BJ (cell line): ENCODE measurements at places on chromosomes 5 and 9.

GRCh38 chr9:16514131-16514530, 356.3 kb downstream of the BNC2 start:
- DNase-seq, result no peak

GRCh38 chr9:132181796-132182313, 20.0 kb downstream of the NTNG2 start:
- DNase-seq, result no peak

DNA sequence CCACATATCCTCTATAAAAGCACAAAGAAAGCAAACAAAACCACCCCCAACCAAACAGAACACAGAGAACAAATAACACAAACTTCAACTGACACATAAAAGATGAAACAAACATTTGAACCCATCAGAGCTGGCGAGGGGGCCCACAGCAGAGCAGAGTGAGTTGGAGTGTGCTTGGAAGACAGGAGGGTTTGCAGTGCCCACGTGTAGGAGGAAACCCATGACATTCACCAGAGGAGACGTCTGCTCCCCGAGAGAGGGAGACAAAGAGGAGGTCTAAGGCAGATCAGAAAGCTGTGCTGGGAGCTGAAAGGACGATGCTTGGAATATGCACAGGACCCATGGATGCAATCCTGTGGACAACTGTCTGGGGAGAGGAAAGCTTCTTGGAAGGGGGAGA, 27.0 kb downstream of the MRPL36 start:
- DNase-seq, result no peak

GRCh38 chr5:137491121-137491520, 8.0 kb downstream of the SPOCK1 start:
- no peak for DNase-seq

- no peak for DNase-seq
Measured at GRCh38 chr9:124202447-124202971, 55.2 kb upstream of the NEK6 start.

GRCh38 chr9:80498001-80498555, 926.3 kb downstream of the TLE4 start:
- no peak for DNase-seq

DNA sequence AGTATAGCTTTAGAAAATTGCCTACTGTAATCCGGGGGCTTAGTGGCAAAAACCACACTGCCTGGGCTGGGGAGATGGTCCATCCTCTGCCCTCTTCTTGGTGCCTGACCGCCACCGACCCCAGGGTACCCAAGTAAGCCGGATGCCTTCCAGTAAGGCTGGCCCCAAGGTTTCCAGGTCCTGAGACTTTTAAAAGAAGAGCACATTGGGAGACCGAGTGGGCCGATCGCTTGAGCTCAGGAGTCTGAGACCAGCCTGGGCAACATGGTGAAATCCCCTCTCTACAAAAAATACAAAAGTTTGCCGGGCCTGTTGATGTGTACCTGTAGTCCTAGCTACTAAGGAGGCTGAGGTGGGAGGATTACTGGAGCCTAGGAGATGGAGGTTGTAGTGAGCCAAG, 406.7 kb upstream of the IRX4 start:
- no peak for DNase-seq

GRCh38 chr5:1414311-1415058, 30.8 kb downstream of the SLC6A3 start:
- DNase-seq, result no peak

DNA sequence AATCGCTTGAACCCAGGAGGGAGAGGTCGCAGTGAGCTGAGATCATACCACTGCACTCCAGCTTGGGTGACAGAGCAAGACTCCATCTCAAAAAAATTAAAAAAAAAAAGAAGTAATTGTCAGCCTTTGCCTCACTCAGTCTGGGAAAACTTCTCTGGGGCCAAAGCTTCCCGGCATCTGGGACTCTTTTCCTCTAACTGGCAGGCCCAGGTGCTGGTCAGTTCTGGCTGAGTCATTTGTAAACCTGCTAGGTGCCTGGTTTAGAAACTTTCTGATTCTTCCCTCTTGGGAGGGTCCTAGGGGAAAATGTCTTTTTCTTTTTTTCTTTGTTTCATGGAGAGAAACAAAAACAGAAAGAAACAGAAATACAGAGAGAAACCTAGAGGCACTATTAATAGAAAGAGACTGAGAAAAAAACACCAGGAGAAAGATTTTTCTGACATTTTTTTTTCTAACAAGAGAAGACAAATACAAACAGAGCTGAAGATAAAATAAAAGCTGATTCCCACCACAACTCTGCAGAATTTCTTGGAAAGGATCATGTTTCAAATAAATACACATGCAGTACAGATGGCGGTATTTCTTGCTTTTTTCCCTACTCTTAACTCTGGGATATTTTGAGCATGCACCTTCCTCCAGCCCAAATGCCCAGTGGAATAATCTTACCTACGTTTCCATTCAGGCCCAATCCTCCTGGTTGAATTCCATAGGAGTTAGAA, 22.1 kb upstream of the UBAP2 start:
- DNase-seq, result peak; percentile 19

DNA sequence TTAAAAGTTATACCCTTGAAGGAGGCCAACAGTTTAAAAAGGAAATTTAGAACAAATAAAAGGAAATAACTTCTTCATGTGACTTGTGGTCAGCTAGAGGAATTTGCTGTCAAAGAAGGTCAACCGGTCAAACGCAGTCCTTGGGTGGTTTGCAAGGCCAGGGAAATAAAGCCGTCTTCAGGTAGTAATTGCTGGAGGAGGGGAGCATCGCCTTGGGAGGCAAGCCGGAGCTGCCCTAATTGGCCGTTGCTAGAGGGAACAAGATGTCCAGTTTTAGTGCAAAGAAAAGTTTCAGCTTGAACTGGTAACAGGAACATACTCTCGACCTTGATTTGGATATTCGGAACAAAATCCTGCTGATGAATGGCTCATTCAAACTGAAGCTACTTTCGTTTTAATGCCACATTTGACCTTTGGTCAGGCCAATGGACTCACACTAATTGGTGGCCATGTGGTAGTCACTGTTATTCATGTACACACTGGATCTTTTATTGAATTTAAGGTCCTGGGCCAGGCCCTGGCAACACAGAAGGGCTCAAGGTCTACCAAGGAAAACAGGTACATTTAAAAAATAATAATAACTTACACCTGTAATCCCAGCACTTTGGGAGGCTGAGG, 47.0 kb upstream of the MYO10 start:
- DNase-seq, result no peak

DNA sequence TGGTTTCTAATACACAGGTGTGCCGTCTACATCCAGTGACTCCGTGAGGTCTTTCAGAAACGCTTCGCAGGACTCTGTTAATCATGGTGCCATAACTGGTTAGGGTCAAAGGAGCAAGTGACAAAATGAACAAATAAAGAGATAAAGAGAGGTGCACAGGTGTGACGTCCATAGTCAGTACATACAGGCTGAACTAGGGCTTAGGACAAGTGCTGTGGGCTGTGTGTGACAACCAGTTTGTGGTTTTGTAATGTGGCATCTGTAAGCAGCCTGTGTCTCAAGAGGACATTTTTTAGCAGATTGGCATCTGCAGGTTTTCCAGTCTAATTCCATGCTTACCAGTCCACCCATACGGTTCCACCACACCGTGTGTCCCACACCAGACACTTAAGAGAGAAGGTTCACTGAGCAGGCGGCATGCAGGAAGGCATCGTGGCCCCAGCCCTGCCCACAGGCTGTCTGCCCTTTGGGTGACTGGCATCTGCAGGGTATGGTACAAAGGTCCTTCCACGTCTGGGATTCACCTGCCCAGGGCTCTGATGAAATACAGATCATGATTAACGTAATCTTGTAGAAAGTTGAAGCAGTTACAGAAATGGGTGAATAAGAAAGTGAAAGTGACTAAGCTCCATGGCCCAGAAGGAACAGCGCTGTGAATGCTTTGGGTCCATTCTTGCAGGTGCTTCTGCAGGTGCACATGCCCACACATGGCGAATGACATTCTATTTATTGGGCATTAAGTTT, 26.9 kb downstream of the SRD5A1 start:
- DNase-seq, result no peak

- peak; percentile 44 for DNase-seq
Measured at GRCh38 chr5:115432691-115433090, 111.9 kb downstream of the FEM1C start.

GRCh38 chr5:106600803-106601202, 1069.9 kb downstream of the EFNA5 start:
- DNase-seq, result no peak

GRCh38 chr5:94218374-94218773, 400.0 kb downstream of the KIAA0825 start:
- peak; percentile 88 for DNase-seq

DNA sequence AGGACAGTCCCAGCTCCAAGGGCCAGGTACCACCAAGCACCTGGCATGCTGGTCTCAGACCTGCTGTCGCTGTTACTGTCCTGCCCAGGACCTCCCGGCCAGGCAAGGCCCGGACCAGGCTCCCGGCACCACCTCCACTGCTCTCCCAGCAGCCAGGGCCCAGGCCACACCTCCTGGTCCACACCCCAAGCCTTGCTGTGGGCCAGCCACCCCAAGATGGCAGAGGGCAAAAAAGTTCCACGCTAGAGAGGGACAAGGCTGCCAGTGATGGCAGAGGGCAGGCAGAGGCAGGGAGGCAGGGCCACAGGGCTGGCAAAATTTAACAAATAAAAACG, 1.1 kb downstream of the DNLZ start:
- DNase-seq, result no peak

DNA sequence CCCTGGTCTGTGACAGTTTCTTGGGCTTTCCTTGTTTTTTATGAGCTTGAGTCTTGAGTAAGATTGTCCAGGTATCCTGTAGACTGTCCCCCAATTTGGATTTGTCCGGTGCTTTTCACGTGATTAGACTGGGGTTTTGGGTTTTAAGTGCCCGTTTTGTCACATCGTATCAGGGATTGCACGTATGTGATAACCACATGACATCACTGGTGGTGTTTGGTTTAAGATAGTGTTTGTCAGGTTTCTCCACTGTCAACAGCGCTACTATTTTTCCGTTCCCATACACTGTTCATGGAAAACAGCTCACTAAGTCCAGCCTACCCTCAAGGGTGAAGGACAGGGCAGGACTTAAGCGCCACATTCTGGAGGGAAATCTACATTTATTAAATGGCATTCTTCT, 39.7 kb downstream of the LMNB1 start:
- no peak for DNase-seq

DNA sequence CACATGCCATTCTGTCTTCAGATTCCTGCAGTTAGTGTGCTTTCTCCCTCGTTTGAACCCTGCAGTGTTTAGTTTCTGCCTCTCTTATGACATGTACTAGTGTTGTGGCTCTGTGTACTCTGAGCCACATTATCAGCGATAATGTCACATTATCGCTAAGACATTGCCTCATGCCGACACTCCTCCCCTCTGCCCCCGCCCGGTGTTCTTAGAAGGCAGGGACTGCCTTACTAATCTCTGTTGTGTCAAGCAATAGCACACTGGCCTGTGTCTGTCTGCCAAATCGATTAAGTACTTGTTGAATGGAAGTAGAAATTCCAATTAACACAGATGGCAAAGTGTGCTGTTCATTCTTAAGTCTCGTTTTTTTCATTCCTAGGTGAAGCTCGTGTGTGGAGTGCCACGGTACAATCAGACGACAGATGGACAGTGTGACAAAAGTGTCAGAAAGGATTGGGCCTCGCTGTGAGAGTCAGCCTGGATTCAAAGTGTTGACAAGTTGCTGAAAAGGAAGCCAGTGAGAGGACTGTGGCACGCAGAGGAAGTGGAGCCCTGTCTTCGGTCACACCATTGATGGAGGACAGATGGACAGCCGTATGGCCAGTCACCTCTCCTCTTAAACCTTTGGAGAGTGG, 10.5 kb downstream of the PIK3R1 start:
- DNase-seq, result no peak

GRCh38 chr9:85703398-85703797, 38.4 kb downstream of the AGTPBP1 start:
- no peak for DNase-seq

GRCh38 chr5:78705826-78706225, 57.3 kb upstream of the LHFPL2 start:
- no peak for DNase-seq

GRCh38 chr5:139969318-139969717, 73.8 kb downstream of the NRG2 start:
- DNase-seq, result no peak

DNA sequence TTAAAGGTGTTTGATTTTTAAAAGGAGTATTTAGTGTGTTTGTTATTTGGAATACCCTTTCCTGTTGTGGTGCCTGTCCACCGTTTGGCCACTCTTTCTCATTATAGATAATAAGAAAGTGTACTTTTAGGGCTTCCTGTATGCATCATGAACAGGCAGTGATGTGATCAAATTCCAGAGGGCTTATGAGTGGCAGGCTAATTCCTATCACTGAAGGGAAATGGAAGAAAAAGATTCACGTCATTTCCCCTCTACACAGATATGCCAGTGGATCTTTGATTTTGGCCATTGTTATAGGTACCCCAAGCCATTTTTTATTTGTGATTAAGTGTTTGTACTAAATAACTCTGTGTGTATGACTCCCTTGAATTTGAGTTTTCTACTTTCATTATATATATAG, 37.1 kb downstream of the RPS6 start:
- no peak for DNase-seq
